Psoas muscle (tissue), 8 donors: ENCODE measurements at places on chromosomes 2 and 18. TPM values are rescaled to one million over a fixed set of nuclear protein-coding genes. Genes with fewer than 3 reads are reported as not detected.

VSNL1 gene
- polyA plus RNA-seq = 0.52 TPM

OR6B2 gene
- not detected for polyA plus RNA-seq

PLB1 gene
- polyA plus RNA-seq = 1.7 TPM

HOXD13 gene
- 0.01 TPM for polyA plus RNA-seq

GRCh38 chr2:54595161-54595803, 128.2 kb upstream of the EML6 start:
- no peak for DNase-seq

- DNase-seq = no peak
Measured at GRCh38 chr2:232925821-232926156, 55.7 kb downstream of the SNORC start.

GRCh38 chr18:28062443-28062842, 114.5 kb downstream of the CDH2 start:
- DNase-seq = no peak

DNA sequence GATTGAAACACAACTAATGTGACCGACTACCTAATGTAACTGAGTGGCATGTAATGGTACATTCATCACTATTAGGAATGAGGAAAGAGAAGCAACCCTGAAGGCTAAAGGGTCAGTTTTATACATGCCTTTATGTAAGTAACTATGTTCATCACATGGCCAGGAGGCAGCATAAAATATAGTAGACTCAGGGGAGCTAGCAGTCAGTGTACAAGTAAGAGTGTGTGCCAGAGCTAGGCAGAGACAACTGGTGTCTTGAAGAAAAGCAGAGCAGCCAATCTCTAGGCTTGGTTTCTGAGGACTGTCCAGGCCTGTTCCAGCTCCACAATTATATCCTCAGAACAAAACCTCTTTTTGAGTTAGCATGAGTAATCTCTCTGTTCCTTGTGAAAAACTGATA, 18.1 kb downstream of the SMAD2 start:
- no peak for DNase-seq

CYP20A1 gene
- polyA plus RNA-seq = 6.5 TPM

- DNase-seq = peak; percentile 83
Measured at GRCh38 chr18:12307701-12308385, at the start of gene TUBB6. TSS of gene TUBB6 (plus strand) at chr18:12308241. CDS start at chr18:12308293, 52 bp downstream.

GRCh38 chr2:23414871-23415270, 29.9 kb downstream of the KLHL29 start:
- no peak for DNase-seq

DNA sequence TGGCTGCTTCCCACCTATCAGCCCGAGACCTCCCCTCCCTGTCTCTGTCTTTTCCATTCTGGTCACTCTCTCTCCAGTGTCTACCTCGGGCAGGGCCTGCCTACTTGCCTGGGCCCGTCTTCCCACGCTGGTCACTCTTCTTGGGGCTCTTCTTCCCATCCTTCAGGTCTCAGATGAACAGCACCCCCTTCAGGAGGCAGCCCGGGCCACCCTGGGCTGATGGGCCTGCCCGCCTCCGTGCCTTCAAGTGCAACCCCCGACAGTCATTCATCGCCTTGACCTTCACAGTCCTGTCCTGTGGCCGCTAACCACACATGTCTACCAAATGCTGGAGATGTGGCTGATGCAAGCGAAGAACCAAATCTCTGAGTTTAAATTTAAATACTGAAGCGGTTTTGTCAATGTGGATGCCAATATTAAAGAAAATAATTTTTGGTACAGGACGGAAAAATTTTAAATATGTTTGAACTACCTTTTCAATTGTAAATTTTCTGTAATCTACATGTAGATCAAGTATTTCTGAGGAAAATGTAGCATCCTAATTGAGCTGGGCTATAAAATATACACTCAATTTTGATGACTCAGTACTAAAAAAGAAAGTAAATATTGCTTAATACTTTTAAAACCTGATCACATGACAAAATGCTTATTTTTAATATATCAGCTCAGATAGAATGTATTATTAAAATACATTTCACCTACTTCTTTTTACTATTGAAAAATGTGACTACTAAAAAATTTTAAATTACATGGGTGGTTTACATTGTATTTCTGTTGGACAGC, 96.4 kb downstream of the LAMA1 start:
- no peak for DNase-seq

ERFE gene
- polyA plus RNA-seq = 1.4 TPM

DNA sequence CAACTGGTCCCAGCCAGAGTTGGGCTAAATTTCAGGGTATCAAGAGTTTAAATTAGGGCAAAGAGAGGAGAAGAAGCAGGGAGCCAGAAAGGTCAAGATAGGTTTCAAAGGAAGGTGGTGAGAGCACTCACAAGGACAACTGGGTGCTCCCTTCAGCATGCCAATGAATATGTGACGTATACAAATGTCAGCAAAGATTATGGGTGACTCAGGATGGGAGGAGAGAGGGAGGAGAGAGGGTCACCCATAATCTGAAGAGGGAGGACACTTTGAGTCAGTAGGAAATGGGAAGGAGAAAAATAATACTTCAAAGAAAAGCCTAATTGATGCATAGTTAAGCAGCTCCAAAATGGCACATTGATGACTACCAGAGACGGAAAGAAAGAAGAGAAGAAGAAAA, 53.1 kb upstream of the ABCA12 start:
- DNase-seq = no peak

DNA sequence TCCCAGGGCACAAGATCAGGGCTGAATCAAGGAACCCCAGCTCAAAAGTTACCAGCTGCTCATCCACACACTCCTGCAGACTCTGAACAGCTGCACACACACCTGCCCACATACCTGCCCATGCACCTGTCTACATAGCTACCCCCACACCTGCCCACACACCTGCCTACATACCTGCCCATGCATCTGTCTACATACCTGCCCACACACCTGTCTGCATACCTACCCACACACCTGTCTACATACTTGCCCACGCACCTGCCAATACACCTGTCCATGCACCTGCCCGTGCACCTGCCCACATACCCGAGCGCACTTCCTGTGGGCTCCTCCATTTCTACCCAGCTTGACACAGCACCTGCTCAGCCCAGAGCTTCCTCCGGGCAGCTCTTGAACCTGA, 122.8 kb upstream of the AGAP1 start:
- DNase-seq = no peak

DNA sequence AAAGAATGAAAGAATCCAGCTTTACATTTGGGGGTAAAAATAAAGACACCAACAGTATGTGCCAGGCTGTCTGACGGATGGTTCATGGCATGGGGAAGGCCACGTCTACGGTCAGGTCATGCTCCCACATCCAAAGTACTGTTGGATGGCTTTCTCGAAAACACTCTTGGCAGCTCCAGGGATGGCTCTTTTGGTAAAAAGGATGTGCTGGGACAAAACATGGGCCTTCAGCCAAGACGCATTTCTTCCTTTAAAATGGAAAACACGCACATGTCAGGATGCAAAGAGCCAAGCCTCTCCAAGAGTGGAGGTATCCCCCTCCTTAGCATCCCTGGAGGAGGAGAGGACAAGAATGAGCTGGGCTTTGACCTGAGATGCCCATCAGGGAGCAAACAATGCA, 376.5 kb upstream of the KLHL29 start:
- DNase-seq = no peak

- no peak for DNase-seq
Measured at GRCh38 chr2:195659114-195659513, 2.1 kb downstream of the SLC39A10 start.

DNA sequence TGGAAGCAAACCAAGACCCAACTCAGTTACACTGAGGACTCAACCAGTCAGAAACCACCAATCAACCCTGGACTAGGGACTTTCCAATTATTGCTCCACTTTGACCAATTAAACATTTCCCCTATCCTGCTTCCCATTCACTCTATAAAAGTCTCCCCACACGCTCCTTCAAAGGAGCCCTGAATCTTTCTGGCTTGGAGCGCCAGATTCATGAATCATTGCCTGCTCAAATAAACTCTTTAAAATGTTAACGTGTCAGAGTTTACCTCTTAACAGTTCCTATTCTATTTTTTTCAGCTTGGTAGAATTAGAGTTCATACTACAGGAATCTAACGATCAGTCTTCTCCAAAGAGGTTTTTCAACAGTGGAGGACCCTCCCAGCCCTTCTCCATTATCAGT, 20.7 kb upstream of the SULT1C2 start:
- DNase-seq = no peak

DNA sequence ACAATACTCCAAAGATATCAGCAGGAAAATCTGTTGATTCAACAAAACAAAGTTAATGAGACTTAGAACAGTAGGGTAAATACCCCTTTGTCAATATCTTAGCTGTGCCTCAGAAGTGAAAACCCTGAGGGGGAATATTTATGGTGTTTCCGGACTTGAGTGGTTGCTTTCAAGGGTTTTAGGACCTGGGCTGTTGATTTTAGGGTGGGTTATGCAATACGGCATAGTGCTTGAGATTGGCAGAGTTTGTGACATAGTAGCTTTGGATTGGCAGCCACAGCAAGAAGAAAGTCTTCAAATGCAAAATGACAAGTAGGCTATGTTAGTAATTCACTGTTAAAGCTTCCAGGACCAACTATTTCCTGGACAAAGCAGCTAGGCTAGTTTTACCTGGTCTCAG, 826.3 kb upstream of the CDH2 start:
- no peak for DNase-seq

MFSD2B gene
- 0.07 TPM for polyA plus RNA-seq

DNA sequence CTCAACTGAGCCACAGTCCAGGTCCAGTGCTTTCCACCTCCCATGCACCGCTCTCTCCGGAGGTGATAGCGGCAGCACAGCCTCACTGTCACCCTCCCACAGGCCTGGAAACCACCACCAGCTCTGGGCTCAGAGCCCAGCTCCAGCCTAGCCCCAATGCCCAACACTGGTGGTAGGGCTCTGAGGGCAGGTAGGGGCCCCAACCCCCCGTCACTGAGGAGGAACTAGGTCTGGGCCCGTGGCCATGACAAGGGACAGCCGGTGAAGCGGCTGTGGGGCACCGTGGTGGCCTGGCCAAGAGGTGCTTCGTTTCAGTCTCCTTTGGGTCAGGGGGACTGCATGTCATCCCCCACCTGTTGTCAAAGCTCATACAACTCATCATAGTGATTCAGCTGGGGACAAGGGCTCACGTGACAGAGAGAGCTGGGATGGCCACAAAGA, 5.5 kb upstream of the TMEM214 start:
- peak; percentile 60 for DNase-seq

GRCh38 chr18:63216516-63217311, 102.9 kb downstream of the BCL2 start:
- no peak for DNase-seq

LAMA1 gene
- polyA plus RNA-seq = 0.04 TPM
